SK-N-MC (cell line): ENCODE measurements at places on chromosomes 1 and 21.

- no peak for DNase-seq
Measured at GRCh38 chr21:38234395-38235142, 22.2 kb upstream of the KCNJ15 start.

DNA sequence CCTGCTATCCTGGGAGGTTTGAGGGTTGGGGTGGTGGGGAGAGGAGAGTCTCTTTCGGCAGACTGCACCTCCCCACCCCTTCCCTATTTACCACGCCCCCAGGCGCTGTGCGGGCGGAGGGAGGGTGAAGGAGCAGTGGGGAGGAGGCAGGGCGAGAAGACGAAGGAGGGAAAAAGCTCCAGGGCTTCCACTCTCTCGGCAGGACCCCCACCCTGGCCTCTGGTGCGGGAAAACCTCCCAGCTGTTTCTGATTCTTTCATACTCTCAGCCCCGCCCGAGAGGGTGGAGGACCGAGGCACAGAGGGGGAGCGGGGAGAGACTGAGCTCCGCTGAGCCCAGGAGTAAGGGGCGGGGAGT lies 866 bp upstream of the WNT2B start:
- DNase-seq: no peak

GRCh38 chr1:201269900-201270410 lies 13.4 kb upstream of the PKP1 start:
- DNase-seq: no peak

DNA sequence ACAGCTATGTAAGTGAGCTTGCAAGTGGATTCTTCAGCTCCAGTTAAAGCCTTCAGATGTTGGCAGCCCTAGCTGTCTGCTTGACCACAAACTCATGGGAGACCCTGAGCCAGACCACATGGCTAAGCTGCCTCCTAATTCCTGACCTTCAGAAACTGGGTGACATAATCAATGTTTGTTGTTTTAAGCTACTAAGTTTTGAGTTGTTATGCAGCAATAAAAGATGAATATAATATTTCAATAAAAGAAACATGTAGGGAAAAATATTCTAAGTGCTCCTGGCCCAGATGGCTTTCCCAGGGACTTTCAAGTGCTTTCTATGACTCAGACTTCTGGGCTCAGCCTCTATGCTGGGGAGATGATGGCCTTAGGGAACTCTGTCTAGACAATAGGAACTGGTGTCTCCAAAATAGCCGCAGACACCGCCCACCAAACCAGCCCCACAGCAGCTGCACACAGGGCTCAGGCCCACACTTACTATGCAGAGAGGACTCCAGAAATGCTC lies 20.3 kb upstream of the AZIN2 start:
- no peak for DNase-seq

- no peak for DNase-seq
Measured at GRCh38 chr1:147843486-147843885, 59.1 kb upstream of the GJA8 start.

DNA sequence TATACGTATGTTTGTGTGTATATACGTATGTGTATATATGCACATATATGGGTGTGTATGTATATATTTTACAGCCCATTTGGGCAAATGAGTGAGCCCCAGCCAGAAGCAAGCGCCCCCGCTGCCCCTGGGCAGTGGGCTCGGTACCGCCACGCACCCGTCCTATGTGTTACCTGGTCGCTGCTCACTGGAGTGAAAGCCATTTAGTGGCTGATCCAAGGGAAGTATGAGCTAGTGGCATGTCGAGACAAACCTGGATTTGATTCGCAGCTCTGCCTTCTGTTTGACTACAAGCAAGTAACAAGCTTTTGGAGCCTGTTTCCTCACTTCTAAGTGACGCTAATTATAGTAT lies 35.8 kb upstream of the JAK1 start:
- no peak for DNase-seq

DNA sequence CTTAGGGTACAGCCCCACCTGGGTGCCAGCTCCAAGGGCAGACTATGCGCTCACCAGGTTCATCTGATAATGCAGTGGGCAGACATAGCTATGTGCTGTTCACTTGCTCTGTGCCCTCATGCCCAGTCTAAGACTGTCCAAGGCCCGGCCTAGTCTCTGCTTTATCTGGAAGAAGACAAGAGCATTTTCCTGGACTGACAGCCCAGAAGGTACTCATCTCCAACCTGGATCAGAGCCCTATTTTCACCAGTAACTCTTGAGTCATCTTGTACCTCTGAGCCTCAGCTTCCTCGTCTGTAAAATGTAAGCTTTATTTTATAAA lies 28.5 kb upstream of the LRRC8C start:
- DNase-seq: no peak

DNA sequence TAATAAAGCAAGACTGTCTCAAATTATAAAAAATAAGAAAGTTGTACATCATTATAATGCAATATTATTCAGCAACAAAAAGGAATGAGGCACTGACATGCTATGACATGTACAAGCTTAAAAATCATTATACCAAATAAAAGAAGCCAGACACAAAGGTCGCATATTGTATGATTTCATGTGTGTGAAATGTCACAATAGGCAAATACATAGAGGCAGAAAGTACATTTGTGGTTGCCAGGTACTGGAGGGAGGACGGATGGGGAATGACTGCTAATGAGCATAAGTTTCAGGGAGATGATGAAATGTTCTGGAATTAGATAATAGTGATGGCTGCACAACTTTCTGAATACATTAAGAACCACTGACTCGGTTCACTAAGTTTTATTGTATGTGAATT lies 73.6 kb upstream of the NBPF3 start:
- DNase-seq: no peak

- no peak for DNase-seq
Measured at GRCh38 chr21:39161064-39161463, 22.2 kb downstream of the PSMG1 start.

- no peak for DNase-seq
Measured at GRCh38 chr1:57063406-57064125, 97.8 kb upstream of the C8B start.

- DNase-seq: no peak
Measured at GRCh38 chr21:37251294-37251634, 15.9 kb downstream of the VPS26C start.

GRCh38 chr1:161505686-161506085 lies 429 bp downstream of the FCGR2A start:
- no peak for DNase-seq

GRCh38 chr21:37208741-37209225 lies 58.4 kb downstream of the VPS26C start:
- no peak for DNase-seq

DNA sequence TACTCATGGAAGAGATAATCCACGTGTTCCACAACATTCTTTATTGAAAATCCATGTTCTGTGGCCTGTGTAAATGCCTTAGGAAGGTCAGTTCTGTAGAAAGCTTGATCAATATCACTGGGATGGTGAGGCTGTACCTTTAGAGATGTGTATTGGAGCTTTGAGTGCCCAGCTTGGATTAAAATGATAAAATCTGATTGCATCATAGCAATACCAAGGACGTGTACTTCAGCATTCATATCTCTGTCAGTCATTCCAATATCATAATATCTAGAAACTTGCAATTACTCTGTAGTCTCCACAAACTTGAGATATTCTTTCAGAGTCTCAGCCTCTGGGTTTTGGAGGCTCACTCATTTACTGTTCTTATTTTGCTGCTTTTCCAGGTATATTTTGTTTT lies 31.6 kb downstream of the IFI44 start:
- no peak for DNase-seq

DNA sequence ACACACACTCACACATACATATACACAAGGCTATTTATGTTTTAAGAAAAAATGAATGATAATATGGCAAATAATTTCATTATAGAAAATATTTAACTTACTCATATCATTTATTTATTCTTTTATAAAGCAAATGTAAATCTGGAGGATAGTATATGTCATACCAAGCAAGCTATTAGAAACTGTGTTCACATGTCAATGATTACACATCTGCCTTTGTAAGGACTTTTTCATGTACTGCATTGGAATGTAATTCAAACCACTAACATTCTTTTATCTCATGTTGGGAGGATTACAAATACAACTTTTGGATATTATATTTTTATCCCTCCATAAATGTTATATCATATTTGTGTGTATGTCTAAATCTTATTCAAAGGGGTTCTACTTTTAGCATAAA lies 1887.4 kb downstream of the NCAM2 start:
- no peak for DNase-seq

- DNase-seq: no peak
Measured at GRCh38 chr1:91712981-91713841, 172.7 kb downstream of the TGFBR3 start.

DNA sequence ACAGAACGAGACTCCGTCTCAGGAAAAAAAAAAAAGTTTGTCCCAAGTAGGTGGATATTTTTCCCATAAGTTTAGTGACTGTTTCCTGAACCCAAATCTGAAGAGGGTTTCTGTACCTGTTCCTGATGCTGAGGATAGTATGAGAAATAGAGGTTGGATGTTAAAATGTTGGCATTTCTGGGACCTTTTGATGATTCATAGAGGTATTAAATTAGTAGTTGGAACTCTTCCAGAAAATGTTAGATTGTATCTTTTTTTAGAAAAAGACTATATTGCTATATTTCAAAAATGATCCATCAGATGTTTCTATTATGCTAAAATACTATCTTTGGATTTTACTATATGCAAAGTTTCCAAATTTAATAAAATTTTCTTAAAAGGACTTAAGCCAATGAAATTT lies 2.9 kb upstream of the CENPL start:
- no peak for DNase-seq

- DNase-seq: no peak
Measured at GRCh38 chr1:153903841-153904455, 18.8 kb downstream of the GATAD2B start.

DNA sequence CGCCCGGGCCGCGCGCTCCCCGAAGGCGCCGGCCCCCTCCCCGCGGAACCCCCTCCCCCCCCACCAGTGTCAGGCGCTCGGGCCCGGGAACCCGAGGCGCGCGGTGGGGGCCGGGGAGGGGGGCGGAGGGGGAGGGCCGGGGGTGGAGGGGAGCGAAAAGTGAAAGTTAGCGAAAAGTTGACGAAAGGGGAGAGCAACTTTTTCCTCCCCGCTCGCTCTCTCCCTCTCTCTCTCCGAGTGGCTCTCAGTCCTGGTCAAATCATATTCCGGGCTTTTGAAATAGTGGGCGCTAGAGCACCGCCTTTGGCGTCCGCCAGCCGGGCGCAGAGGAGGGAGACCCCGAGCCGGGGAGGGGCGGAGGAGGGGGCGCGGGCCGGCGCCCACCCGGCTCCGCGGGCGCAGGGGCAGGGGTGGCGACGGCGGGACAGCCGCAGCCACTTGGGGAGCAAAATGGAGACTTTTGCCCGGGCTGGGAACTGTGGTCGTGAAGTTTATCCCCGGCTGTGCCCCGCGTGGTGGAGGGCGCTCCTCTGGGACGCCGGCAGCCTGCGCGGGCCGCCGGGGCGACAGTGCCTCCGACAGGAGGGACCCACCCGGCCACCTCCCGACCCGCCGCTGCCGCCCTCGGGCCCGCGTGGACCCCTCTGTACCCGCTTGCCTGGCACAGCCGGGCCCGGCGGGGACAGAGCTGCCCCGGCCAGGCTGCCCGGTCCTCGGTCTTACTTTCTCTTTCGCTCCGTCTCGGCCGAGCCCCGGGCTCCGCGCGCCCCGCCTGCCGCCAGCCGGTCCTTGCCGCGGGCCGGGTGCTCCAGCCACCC lies 697 bp downstream of the PRDM16 start:
- no peak for DNase-seq

- no peak for DNase-seq
Measured at GRCh38 chr1:220878191-220879075, 810 bp upstream of the HLX start.

GRCh38 chr1:34763142-34763781 lies 3.7 kb downstream of the GJB4 start:
- no peak for DNase-seq

GRCh38 chr21:36643374-36644250 lies 55.3 kb upstream of the SIM2 start:
- no peak for DNase-seq

- no peak for DNase-seq
Measured at GRCh38 chr21:35223480-35224156, 174.5 kb upstream of the RUNX1 start.

DNA sequence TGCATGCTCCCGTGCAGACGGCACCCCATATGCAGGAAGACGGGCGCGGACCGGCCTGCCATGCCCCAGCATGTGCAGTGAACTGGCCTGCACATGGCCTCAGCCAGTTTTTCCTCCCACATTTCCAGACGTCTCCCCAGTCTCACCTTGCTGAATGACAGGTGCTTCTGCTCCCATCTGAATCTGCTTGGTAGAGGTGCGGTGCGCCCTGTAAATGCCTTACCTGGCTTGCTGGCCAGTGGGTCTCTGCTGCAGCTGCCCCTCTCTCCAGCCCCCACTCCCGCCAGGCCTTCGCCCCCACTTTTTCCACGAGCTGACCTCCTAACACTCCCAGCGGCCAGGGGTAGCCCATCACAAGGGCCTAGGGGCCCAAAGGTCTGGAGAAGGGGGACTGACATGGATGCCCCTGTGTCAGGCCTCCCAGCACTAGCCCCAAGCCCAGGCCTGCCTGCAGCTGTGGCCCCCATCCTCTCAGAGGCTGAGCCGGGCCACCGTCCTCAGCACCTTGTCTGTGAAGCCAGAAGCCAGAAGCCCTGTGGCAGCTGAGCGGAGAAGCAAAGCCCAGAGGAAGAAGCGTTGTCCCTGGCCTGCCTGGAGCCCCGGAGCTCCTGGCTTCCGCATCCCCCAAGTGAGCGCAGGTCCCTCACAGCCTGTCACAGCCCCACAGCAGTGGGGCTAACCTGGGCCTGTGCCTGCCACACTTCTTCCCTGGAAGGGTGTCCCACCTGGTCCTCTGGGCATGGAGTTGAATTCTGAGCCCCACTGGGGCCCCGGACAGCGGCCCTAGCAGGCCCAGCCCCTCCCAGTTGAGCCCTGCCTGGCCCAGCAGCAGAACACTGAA lies 3.7 kb upstream of the SLC19A1 start:
- DNase-seq: no peak

DNA sequence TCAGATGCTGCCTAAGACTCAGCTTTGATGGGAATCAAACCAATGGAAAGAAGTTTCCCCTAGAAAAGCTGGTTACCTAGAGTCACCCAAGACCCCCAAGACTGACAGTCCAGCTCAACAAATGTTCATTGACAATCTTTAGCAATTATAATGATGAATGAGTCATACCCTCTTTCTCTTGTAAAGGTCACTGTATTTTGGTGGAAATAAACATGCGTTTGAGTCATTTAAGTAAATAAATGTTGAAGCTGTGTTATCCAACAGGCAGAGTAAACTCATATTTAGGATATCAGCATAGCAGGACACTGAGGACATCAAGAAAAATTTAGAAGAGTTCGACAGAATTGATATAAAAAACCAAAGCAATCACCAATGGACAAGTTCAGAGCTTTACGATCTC lies 295.9 kb downstream of the RGS7 start:
- no peak for DNase-seq
